GM23248 (cell line): ENCODE measurements at places on chromosomes 5 and 9. TPM values are rescaled to one million over a fixed set of nuclear protein-coding genes. Genes with fewer than 3 reads are reported as not detected.
A peak's percentile ranks its signal among the peaks of the same experiment; 100 is the strongest.

GRCh38 chr9:76333964-76334363 is 60.3 kb downstream of the RFK start:
- no peaks in the 10 kb centered on the region for H3K36me3 ChIP-seq
- no peak overlapping the region for H3K27ac ChIP-seq
- no peaks in the 10 kb centered on the region; the same call in 1 of the 2 replicates for H3K27me3 ChIP-seq
- no peak overlapping the region for H3K4me3 ChIP-seq
- no peaks in the 10 kb centered on the region for H3K4me1 ChIP-seq
- DNase-seq: no peak

Gene TRIM36
- 0.13 TPM in 1 of 2 replicates, not detected in the other for total RNA-seq

DNA sequence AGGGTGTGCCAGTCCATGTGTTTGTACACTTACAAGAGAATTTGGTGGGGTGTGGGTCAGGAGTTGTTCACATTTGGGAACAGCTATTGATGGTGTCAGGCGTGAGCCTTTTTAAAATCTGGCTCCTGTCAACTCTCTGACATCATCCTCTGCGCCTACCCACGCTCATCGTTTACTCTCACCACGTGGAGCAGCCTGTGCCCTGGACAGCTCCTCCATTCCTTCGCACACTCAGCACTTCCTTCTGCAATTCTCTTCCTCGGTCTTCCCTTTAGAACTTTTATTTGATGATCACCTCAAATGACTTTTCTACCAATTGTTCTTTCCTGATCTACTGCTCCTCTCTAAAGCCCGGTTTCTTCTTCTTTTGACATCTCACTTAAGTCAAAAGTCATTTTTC is 42.1 kb upstream of the GNAQ start:
- no peaks in the 10 kb centered on the region for H3K4me1 ChIP-seq
- H3K27ac ChIP-seq: no peak overlapping the region
- peak; percentile 15 for DNase-seq
- no peaks in the 10 kb centered on the region for H3K36me3 ChIP-seq

DNA sequence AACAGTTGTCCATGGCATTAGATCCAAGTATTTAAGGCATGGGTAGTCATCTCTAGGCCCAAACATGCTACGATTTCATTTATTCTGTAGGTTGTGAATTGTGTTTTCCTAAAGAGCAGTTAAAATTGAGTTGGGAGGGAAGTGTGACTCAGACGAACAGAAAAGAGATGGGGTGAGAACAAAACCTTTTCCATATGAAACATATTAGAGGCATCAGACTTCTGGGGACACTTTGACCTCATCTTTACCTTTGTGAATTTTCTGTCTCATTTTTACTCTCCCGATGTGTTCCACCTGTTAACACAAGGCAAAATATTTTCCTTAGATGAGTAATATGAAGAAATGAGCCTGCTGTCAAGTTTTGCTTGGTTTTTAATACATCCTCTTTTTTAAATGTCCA is 181.3 kb downstream of the ESM1 start:
- peaks cover 30% of the 10 kb centered on the region for H3K4me1 ChIP-seq
- DNase-seq: peak; percentile 25
- no peaks in the 10 kb centered on the region for H3K36me3 ChIP-seq
- H3K27ac ChIP-seq: no peak overlapping the region
- H3K27me3 ChIP-seq: no peaks in the 10 kb centered on the region

GRCh38 chr9:37209431-37210386 is 89.3 kb downstream of the ZCCHC7 start:
- H3K36me3 ChIP-seq: no peaks in the 10 kb centered on the region
- no peaks in the 10 kb centered on the region for H3K27me3 ChIP-seq
- H3K4me1 ChIP-seq: 0 out of 2 replicates have a peak, but pooled peaks cover 4% of the 10 kb centered on the region

- no peaks in the 10 kb centered on the region for H3K4me1 ChIP-seq
- no peak overlapping the region for H3K4me3 ChIP-seq
- H3K27ac ChIP-seq: no peak overlapping the region
- no peaks in the 10 kb centered on the region for H3K27me3 ChIP-seq
- H3K36me3 ChIP-seq: no peaks in the 10 kb centered on the region
Observed at GRCh38 chr9:1745980-1746379, 269.2 kb upstream of the SMARCA2 start.

GRCh38 chr5:134136221-134136631 is 21.7 kb downstream of the TCF7 start:
- H3K4me1 ChIP-seq: peaks cover 19% of the 10 kb centered on the region
- H3K27ac ChIP-seq: no peak overlapping the region
- H3K27me3 ChIP-seq: no peaks in the 10 kb centered on the region
- peaks cover 8% of the 10 kb centered on the region; the same call in 1 of the 2 replicates for H3K36me3 ChIP-seq
- DNase-seq: no peak
